Mesenteric fat pad (tissue), 1 donor: ENCODE measurements at places on chromosomes 11 and 22. TPM values are rescaled to one million over a fixed set of nuclear protein-coding genes. Genes with fewer than 3 reads are reported as not detected.

FAR1 gene
- total RNA-seq: 58.8 TPM

CATSPER1 gene
- total RNA-seq: 0.51 TPM

CREB3L1 gene
- total RNA-seq: 8.4 TPM

DNA sequence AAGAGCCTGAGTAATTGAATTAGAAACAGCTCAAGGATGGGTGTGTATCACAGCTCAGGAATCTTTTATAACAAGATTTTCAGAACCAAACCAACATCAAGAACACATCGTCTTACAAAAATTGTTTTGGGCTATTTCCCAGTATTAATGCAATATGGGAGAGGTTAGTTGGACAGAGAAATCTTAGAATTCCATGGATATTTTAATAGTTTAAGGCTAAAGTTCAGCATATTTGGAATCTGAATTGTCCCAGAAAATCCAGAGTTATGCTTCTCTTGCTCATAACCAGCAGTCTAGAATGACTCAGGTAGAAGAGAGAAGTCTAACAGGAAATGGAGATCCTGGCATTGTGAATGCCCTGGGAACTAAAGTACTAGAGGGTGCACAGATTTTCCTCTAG is 74.6 kb downstream of the ADM start:
- DNase-seq: no peak

GRCh38 chr22:42770941-42771647 is 50.4 kb upstream of the A4GALT start:
- no peak for DNase-seq

GRCh38 chr11:125448136-125448535 is 47.9 kb downstream of the FEZ1 start:
- peak; percentile 43 for DNase-seq

GRCh38 chr11:46695345-46696211 is 4.8 kb downstream of the ARHGAP1 start:
- no peak for DNase-seq

GRCh38 chr11:46001448-46001914 is 79.0 kb downstream of the LARGE2 start:
- DNase-seq: no peak

- no peak for DNase-seq
These were observed 729.3 kb downstream of the NTM start for GRCh38 chr11:132099692-132100091.

- no peak for DNase-seq
These were observed 55.7 kb downstream of the PANX1 start for GRCh38 chr11:94184362-94184761.
